A549 treated with Hydrocortisone at 1 μM for 4 hours (cell line): ENCODE measurements at places on chromosomes 16 and 17. TPM values are rescaled to one million over a fixed set of nuclear protein-coding genes. Genes with fewer than 3 reads are reported as not detected.

ABCC12 gene
- 0.02 to 0.12 TPM (median 0.05 TPM) in 5 replicates for total RNA-seq

CCL7 gene
- 0.14 to 0.24 TPM (median 0.21 TPM) in 3 of 5 replicates, not detected in the others for total RNA-seq

PIRT gene
- not detected in 5 replicates for total RNA-seq

ZP2 gene
- total RNA-seq = not detected in 5 replicates

TNFSF13 gene
- total RNA-seq = 0.78 to 1.1 TPM (median 0.91 TPM) in 5 replicates

TRPV3 gene
- 0.30 to 0.40 TPM (median 0.36 TPM) in 5 replicates for total RNA-seq

SLC16A13 gene
- total RNA-seq = 6.5 to 9.3 TPM (median 8.9 TPM) in 5 replicates

DNAJA2 gene
- 67.1 to 81.3 TPM (median 72.1 TPM) in 5 replicates for total RNA-seq

GLP2R gene
- total RNA-seq = 5.7 to 16.7 TPM (median 7.8 TPM) in 5 replicates

CYGB gene
- total RNA-seq = 0.68 to 1.6 TPM (median 0.87 TPM) in 5 replicates

KRTAP2-3 gene
- 0.20 to 0.22 TPM in 2 of 5 replicates, not detected in the others for total RNA-seq

ABCA9 gene
- not detected in 5 replicates for total RNA-seq

MFAP4 gene
- total RNA-seq = 0.10 to 0.14 TPM (median 0.10 TPM) in 3 of 5 replicates, not detected in the others

PLXDC1 gene
- total RNA-seq = 0.02 to 0.33 TPM (median 0.14 TPM) in 5 replicates

PERCC1 gene
- not detected in 5 replicates for total RNA-seq

CCDC200 gene
- 0.12 TPM in 1 of 5 replicates, not detected in the others for total RNA-seq

INCA1 gene
- total RNA-seq = 1.1 to 2.0 TPM (median 1.8 TPM) in 5 replicates

WNK4 gene
- 1.0 to 1.7 TPM (median 1.2 TPM) in 5 replicates for total RNA-seq

TNFRSF17 gene
- not detected in 5 replicates for total RNA-seq

RNF157 gene
- 8.2 to 11.2 TPM (median 10.6 TPM) in 5 replicates for total RNA-seq

GRAP gene
- total RNA-seq = 0.24 to 0.41 TPM (median 0.38 TPM) in 5 replicates

BIRC5 gene
- 95.0 to 106 TPM (median 105 TPM) in 5 replicates for total RNA-seq

KCNAB3 gene
- total RNA-seq = 1.9 to 2.9 TPM (median 2.7 TPM) in 5 replicates

SEC14L5 gene
- 0.01 to 0.03 TPM (median 0.02 TPM) in 4 of 5 replicates, not detected in the other for total RNA-seq

PRMT7 gene
- 29.3 to 34.9 TPM (median 30.2 TPM) in 5 replicates for total RNA-seq

NFAT5 gene
- total RNA-seq = 3.2 to 7.7 TPM (median 5.4 TPM) in 5 replicates

KRT32 gene
- 0.05 to 0.07 TPM (median 0.06 TPM) in 3 of 5 replicates, not detected in the others for total RNA-seq

CORO6 gene
- total RNA-seq = 4.7 to 6.0 TPM (median 5.5 TPM) in 5 replicates

PROCA1 gene
- total RNA-seq = 0.93 to 1.2 TPM (median 1.2 TPM) in 5 replicates

ZNF385C gene
- 0.12 to 0.39 TPM (median 0.30 TPM) in 5 replicates for total RNA-seq

TBC1D26 gene
- total RNA-seq = 0.07 TPM in 1 of 5 replicates, not detected in the others

LPO gene
- 0.07 TPM in 1 of 5 replicates, not detected in the others for total RNA-seq

RAB37 gene
- 0.84 to 1.7 TPM (median 1.2 TPM) in 5 replicates for total RNA-seq

KREMEN2 gene
- total RNA-seq = 1.4 to 2.5 TPM (median 1.9 TPM) in 5 replicates

DNAH17 gene
- 1.0 to 1.8 TPM (median 1.3 TPM) in 5 replicates for total RNA-seq

TPSD1 gene
- total RNA-seq = not detected in 5 replicates

RAC3 gene
- 25.9 to 40.2 TPM (median 36.1 TPM) in 5 replicates for total RNA-seq

ZNF469 gene
- 5.9 to 9.5 TPM (median 7.7 TPM) in 5 replicates for total RNA-seq

UNC13D gene
- total RNA-seq = 5.0 to 6.8 TPM (median 5.9 TPM) in 5 replicates

RHBDL3 gene
- total RNA-seq = 3.7 to 5.0 TPM (median 4.2 TPM) in 5 replicates

KRTAP4-6 gene
- not detected in 5 replicates for total RNA-seq

SCARF1 gene
- total RNA-seq = 0.18 to 0.38 TPM (median 0.21 TPM) in 5 replicates

TMEM204 gene
- total RNA-seq = 0.07 to 0.23 TPM (median 0.12 TPM) in 3 of 5 replicates, not detected in the others

NRN1L gene
- total RNA-seq = 0.17 to 0.32 TPM (median 0.23 TPM) in 3 of 5 replicates, not detected in the others

SDR42E1 gene
- total RNA-seq = 0.95 to 1.7 TPM (median 1.6 TPM) in 5 replicates

C1QTNF8 gene
- 0.08 TPM in 1 of 5 replicates, not detected in the others for total RNA-seq
